Brain pericyte (primary cell): ENCODE measurements at places on chromosomes 16 and 17.

DNA sequence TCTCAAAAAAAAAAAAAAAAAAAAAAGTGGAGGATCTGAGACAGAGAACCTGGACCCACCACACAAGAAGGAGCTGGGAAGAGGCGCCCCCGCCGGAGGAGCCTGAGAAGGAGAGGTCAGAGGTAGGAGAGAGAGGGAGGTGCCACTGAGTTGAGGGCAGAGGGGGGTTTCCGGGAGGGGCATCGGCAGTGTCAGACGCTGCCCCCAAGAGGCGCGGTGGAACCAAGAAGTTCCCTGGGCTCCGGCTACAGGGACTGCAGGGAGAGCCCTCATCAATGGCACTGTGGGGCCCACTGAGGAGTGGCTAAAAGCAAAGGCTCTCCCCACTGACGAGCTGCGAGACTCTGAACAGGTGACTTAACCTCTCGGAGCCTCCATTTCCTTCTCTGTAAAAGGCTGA lies 4.2 kb downstream of the CCDC42 start:
- DNase-seq = no peak

- DNase-seq = no peak
These were observed 303.3 kb downstream of the CEP112 start for GRCh38 chr17:65888649-65889048.

DNA sequence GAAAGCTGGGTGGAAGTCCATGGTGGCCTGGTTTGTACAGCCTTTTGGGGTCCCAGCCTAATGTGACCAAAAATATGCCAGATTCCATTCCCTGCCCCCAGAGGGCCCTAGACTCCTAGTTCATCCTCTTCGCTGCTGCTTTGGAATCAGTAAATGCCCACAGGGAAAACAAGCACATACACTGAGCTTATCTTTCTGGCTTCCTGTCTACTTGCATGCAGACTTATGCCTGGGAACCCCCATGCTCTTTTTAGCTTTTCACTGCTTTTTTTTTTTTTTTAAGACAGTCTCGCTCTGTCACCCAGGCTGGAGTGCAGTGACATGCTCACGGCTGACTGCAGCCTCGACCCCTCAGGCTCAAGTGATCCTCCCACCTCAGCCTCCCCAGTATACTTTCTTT lies 6.2 kb upstream of the CD300LG start:
- no peak for DNase-seq

DNA sequence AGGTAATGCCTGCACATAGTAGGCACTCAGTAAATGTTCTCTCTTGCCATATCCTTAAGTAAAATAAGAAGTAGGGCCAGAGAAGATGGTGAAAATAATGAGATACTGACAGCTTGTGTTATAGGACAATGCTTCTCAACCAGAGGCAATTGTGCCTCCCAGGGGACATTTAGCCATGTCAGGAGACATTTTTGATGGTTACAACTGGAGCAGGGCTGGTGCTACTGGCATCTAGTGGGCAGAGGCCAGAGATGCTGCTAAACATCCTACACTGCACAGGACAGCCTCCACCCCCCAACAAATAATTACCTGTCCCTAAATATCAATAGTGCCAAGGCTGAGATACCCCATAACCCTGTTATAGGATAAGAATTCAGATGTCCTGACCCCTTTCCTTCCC lies 1.7 kb downstream of the RAD51D start:
- DNase-seq = no peak

GRCh38 chr17:42311240-42312034 lies 23.1 kb downstream of the STAT5A start:
- DNase-seq = no peak

DNA sequence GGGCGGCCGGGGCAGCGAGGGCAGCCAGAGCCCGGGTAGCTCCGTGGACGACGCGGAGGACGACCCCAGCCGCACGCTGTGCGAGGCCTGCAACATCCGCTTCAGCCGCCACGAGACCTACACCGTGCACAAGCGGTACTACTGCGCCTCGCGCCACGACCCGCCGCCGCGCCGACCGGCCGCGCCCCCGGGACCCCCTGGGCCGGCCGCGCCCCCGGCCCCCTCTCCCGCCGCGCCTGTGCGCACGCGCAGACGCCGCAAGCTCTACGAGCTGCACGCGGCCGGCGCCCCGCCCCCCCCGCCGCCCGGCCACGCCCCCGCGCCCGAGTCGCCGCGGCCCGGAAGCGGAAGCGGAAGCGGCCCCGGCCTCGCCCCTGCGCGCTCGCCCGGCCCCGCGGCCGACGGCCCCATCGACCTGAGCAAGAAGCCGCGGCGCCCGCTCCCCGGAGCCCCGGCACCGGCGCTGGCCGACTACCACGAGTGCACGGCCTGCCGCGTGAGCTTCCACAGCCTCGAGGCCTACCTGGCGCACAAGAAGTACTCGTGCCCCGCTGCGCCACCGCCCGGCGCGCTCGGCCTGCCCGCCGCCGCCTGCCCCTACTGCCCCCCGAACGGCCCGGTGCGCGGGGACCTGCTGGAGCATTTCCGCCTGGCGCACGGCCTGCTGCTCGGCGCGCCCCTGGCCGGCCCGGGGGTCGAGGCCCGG lies 36.1 kb upstream of the ZC3H18 start:
- no peak for DNase-seq

DNA sequence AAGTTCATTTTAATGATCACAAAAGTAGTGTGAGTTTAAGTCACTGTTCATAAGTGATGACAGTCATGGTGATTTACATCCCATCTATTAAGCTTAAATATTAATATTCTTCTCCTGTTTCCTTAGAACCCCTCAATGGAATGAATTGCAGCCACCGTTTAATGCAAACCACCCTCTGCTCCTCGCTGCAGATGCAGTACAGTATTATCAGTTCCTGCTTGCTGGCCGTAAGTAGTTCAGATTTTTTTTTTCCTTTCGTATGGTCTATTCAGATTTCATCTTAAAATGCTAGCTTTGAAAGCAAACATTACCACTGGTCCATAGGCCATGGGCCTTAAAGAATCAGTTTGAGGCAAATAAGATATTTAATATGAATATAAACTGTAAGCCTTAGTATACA lies 359.0 kb upstream of the TBX2 start:
- DNase-seq = no peak

GRCh38 chr17:7021993-7022778 lies 664 bp upstream of the BCL6B start:
- DNase-seq = no peak

- no peak for DNase-seq
These were observed 58.8 kb downstream of the CLEC19A start for GRCh38 chr16:19344224-19344801.

DNA sequence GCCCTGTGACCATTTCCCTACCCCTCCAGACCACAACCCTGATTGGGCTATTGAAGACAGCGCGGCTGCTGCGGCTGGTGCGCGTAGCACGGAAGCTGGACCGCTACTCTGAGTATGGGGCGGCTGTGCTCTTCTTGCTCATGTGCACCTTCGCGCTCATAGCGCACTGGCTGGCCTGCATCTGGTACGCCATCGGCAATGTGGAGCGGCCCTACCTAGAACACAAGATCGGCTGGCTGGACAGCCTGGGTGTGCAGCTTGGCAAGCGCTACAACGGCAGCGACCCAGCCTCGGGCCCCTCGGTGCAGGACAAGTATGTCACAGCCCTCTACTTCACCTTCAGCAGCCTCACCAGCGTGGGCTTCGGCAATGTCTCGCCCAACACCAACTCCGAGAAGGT lies 12.5 kb downstream of the KCNH6 start:
- no peak for DNase-seq

DNA sequence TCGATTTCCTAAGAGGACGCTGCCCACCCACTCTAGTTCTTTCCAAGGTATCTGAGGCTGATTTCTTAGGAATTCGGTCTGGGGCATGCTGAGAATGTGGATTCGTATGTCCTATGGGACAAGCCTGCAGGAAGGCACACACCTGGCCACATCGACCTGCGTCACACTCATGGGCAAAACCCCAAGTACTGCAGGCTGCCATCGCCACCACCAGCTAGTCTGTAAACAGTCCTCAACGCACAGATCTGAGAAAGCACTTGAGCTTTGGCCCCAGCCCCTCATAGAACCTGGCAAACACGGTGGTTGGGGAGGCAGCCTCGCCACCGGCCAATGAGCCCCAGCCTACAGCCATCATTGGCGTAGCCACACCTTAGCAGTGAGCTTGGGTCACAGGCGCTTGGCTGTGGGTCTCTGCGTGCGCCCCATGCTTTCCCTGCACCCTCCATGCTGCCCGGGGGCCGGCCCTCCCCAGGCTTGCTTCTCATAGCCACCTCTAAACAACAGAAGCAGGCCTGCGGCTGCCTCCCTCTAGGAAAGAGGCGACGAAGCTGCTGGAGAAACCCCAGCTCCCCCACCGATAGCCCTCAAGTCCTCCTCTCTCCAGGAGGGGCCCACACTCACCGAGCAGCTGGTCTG lies 75.1 kb downstream of the ZNF778 start:
- no peak for DNase-seq

GRCh38 chr17:13702266-13702665 lies 100.5 kb upstream of the HS3ST3A1 start:
- DNase-seq = no peak

DNA sequence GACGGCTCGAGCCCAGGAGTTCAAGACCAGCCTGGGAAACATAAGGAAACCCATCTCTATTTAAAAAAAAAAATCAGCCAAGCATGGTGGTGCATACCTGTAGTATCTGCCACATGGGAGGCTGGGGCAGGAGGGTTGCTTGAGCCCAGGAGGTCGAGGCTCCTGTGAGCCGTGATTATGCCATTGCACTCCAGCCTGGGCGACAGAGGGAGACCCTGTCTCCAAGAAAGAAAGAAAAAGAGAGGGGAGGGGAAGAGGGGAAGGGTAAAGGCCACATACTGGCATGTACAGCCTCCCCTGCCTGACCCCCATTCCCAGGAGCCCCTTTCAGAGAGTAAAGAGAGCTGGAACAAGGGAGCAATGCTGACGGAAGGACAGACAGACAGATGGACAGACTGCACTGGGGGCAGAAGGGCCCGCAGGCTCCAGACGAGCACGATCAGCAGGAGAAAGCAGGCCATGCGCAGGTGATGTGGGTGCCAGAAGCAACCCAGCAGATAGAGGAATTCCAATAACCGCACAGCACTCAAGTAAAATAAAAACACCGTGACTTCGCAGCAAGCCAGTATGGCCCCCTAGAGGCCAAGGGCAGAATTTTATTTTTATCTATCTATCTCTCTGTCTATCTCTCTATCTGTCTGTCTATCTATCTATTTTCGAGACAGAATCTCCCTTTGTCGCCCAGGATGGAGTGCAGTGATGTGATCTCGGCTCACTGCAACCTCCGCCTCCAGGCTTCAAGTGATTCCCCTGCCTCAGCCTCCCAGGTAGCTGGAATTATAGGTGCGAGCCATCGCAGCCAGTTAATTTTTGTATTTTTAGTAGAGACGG lies 27.1 kb upstream of the SNN start:
- DNase-seq = no peak

- DNase-seq = no peak
These were observed 37.2 kb downstream of the SLC7A5 start for GRCh38 chr16:87832137-87832527.

DNA sequence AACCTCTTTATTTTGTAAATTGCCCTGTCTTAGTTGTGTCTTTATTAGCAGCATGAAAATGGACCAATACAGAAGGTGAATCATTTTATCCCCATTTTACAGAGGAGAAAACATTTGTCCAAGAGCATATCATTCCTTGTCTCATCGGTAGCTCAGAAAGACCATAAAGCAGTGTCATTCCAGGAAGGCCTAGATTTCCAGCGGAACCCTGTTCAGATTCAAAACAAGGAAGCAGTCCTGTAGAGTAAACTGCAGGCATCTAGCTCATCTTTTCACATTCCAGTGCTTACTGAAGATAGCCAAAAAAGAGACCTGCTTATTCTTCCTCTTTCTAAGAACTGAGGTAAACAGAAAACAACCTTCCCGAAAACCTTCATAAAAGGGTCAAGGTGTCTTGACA lies 54.0 kb downstream of the PARN start:
- no peak for DNase-seq

GRCh38 chr16:10641953-10642949 lies 52.5 kb downstream of the TEKT5 start:
- DNase-seq = no peak

DNA sequence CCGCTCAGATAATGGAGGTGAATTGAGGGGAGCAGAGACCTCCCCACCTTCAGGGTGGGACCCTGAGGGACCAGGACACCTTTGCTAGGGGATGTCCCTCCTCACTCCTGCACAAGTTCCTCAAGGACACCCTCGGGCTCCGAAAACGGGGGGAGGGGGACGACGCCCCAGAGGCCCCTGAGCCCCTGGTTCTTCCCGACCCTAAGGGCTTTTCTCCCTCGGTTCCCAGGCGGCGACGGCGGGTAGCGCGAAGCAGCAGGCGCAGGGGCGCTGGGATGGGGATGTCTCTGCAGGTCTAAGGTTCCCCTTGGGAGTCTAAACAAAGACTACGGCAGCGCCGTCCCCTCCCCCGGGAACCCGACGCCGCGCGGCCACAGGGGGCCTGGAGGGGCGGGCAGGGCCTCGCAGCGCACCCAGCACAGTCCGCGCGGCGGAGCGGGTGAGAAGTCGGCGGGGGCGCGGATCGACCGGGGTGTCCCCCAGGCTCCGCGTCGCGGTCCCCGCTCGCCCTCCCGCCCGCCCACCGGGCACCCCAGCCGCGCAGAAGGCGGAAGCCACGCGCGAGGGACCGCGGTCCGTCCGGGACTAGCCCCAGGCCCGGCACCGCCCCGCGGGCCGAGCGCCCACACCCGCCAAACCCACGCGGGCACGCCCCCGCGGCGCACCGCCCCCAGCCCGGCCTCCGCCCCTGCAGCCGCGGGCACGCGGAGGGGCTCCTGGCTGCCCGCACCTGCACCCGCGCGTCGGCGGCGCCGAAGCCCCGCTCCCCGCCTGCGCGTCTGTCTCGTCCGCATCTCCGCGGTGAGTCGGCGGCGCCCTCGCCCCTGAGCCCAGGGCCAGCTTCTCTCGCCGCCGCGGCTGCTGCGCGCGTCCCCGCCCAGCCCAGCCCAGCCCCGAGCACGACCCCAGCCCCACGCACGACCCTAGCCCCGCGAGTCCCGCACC lies 36.7 kb upstream of the NDRG4 start:
- no peak for DNase-seq

GRCh38 chr17:71486261-71486660 lies 634.6 kb upstream of the SOX9 start:
- no peak for DNase-seq

GRCh38 chr17:42751628-42752027 lies 6.8 kb upstream of the EZH1 start:
- DNase-seq = no peak

DNA sequence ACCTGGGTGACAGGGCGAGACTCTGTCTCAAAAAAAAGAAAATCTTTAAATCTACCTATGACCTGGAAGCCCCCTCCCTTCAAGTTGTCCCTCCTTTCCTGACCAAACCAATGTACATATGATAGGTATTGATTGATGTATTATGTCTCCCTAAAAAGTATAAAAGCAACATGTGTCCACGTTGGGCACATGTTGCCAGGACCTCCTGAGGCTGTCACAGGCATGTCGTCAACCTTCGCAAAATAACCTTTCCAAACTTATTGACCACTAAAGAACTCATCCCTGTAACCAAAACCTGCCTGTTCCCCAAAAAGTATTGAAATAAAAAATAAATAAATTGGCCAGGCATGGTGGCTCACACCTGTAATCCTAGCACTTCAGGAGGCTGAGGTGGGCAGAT lies 4.4 kb downstream of the OXLD1 start:
- no peak for DNase-seq
